HT-29 (cell line): ENCODE measurements at places on chromosomes 5 and 9. TPM values are rescaled to one million over a fixed set of nuclear protein-coding genes. Genes with fewer than 3 reads are reported as not detected.

- no peak for DNase-seq
Measured at GRCh38 chr5:143131972-143132371, 271.5 kb downstream of the NR3C1 start.

DNA sequence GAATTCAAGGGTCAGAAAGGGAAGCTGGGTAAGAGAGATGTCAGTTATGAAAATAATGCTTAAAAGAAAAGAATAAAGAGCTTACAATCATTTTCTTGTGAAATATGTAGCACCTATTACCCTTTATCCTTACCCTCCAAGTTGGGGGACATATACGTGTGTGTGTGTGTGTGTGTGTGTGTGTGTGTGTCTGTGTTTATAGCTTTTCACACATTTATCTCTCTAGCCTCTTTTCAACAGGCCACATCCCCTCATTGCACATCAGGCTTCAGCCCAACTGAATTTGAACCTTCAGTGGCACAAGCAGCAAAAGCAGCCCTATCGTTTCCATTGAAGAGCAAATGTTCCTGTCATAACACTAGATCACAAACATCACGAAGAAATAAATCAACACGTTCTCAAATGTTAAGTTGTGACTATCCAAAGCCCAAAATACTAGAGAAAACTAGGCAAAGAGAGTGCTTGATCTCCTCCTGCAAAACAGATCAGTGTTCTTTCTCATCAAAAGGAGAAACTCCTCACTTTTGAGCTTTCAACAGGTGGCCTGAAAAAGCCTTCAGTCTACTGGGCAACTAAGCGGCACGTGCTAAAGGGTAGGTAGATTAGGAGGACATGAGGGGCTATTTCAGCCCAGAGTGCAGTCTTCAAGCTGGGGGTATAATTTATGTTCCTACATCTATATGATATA lies 416.4 kb downstream of the EFNA5 start:
- DNase-seq, result no peak

GRCh38 chr5:125597338-125597737 lies 825.9 kb upstream of the GRAMD2B start:
- DNase-seq, result no peak

DNA sequence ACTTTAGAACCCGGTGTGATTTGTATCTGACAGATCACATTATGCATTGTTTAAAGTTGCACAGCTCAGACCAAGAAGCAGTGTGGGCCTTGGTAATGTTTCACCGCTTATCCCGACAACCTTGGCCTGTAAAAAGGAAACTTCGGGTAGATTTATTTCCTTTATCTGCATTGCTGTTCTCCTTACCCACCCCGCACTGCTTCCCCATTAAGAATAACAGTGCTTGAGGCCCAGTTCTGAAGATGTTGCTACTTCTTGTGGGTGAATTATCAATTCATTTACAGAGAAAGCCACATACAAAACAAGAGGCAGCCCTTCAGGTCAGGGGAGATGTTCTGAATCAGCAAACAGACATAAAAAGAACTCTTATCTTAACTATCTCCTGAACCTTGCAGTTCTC lies 8.4 kb downstream of the SMARCA2 start:
- DNase-seq, result no peak

DNA sequence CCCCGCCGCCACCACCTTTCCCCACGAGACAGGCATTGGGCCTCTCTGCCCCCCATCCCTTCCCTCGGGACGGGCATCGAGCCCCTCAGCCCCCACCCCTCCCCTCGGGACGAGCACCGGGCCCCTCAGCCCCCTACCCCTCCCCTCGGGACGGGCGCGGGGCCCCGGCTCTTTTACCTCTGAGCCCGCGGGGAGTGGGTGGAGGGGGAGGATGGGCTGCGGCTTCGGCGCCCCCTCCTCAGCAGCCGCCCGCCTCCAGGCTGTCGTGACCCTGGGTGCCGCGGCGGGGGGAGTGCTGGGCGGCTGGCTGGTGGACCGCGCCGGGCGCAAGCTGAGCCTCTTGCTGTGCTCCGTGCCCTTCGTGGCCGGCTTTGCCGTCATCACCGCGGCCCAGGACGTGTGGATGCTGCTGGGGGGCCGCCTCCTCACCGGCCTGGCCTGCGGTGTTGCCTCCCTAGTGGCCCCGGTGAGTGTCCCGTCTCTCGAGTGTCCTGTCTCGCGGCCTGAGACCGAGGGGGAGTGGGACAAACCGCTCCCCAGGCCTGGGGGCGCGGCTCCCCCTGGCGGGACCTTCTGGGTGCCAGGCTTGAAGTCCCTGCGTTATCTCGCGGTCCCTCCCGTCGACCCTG lies 791 bp downstream of the SLC2A8 start:
- DNase-seq, result peak; percentile 42

- no peak for DNase-seq
Measured at GRCh38 chr5:172530878-172531703, 76.8 kb upstream of the SH3PXD2B start.

- no peak for DNase-seq
Measured at GRCh38 chr5:83157163-83157562, 79.8 kb downstream of the XRCC4 start.

- no peak for DNase-seq
Measured at GRCh38 chr9:93086447-93087224, 9.4 kb upstream of the CARD19 start.

- DNase-seq, result no peak
Measured at GRCh38 chr5:74539986-74540385, 100.5 kb downstream of the ENC1 start.

GRCh38 chr5:152560512-152561137 lies 155.5 kb upstream of the NMUR2 start:
- DNase-seq, result peak; percentile 62

GRCh38 chr9:33426843-33427293 lies 20.5 kb downstream of the AQP3 start:
- peak; percentile 52 for DNase-seq

GRCh38 chr5:151679421-151680155 lies 7.1 kb downstream of the SPARC start:
- no peak for DNase-seq

GRCh38 chr5:56757077-56757476 lies 58.3 kb upstream of the MAP3K1 start:
- DNase-seq, result peak; percentile 10

GRCh38 chr5:140319833-140320232 lies 16.9 kb upstream of the PFDN1 start:
- no peak for DNase-seq

INSL4 gene
- total RNA-seq, result 0.20 TPM in 1 of 2 replicates, not detected in the other

IFNA21 gene
- total RNA-seq, result not detected in 2 replicates
